ENCODE measurements at places on chromosomes 6 and 20.
A peak's percentile ranks its signal among the peaks of the same experiment; 100 is the strongest.

GRCh38 chr6:96016334-96017069 lies 728 bp downstream of the FUT9 start:
- DNase-seq: no peak

DNA sequence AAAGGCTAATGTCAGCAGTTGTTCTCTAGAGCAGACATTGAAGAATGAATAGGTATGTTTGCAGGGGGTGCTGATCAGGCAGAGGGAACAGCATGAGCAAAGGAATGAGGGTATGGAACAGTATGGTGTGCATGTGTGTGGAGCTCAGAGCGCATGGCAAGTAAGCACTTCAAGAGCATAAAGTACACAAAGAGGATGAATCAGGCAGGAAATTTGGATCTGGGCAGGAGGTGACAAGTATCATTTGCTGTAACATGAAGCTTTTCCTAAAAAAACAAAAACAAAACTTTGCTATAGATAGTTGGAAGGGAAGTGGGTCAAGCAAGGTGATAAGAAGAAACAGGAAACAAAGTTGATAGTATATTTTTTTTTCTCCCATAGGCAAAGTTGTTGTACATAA lies 746.8 kb downstream of the HDGFL1 start:
- no peak for DNase-seq

DNA sequence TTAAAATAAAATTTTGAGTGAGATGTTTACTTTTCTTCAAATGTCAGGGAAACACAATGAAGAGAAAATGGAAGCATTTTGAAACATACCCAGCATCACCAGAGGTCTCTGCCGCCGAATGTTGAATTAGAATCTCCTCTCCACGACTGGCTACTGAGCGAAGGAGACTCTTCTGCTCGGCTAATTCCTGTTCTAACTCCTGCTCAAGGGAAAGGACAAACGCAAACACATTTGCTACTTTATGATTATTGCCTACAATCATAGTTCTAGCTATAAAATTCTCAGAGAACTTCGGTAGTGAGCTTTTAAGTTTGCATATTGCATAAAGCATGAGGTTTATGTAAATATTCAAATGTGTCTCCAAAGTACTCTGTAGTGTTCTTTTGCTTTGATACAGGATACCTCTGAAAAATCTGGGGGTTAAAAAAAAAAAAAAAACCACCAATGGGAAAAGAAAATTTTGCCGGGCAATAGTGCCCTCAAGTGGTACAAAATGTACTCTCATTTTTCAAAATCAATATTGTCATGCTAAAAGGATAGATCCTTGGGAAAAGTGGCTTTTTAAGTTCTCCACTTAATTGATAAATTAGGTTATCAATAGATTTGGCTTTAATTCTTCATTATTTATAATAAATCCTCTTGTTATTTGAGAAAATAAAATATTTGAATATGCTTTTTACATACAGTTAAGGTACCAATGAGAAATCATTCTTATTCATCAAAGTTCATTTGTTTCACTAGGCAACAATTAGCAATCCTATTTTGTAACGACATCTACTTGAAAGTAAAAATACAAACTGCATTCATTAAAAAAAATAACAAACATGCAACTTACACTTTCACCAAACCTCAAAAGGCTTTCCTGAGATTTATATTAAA lies 369.0 kb downstream of the SYNE1 start:
- no peak for DNase-seq

GRCh38 chr6:27176523-27177484 lies 70.7 kb upstream of the PRSS16 start:
- DNase-seq: no peak

- DNase-seq: no peak
Observed at GRCh38 chr6:24788031-24788665, 10.6 kb downstream of the ARMH2 start.

DNA sequence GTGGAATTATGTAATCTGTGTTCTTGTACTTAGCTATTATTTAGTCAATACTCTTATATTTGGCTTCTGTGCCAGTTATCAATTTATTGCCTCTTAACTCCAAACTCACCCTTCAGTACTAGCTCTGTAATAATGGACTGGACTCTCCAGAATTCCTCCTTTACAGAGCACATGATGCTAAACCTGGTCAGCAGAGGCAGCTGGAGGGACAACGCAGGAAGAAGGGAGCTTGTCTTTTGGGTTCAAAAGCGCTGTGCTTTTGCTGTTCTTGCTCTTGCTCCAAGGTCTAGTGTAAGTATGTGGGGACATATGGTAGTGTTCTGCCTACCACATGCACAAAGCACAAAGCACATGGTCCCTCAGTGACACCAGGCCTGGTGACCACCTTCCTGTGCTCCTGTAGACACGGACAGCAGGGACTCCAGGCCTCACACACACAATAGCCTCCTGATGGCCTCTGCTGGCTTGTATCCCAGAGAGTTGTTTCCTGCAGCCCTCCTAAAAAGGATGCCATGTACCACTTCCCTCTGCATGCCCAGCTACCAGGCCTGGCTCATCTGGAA lies 46.1 kb downstream of the CHD6 start:
- DNase-seq: no peak

- no peak for DNase-seq
Observed at GRCh38 chr20:24108581-24108980, 120.0 kb upstream of the GGTLC1 start.

DNA sequence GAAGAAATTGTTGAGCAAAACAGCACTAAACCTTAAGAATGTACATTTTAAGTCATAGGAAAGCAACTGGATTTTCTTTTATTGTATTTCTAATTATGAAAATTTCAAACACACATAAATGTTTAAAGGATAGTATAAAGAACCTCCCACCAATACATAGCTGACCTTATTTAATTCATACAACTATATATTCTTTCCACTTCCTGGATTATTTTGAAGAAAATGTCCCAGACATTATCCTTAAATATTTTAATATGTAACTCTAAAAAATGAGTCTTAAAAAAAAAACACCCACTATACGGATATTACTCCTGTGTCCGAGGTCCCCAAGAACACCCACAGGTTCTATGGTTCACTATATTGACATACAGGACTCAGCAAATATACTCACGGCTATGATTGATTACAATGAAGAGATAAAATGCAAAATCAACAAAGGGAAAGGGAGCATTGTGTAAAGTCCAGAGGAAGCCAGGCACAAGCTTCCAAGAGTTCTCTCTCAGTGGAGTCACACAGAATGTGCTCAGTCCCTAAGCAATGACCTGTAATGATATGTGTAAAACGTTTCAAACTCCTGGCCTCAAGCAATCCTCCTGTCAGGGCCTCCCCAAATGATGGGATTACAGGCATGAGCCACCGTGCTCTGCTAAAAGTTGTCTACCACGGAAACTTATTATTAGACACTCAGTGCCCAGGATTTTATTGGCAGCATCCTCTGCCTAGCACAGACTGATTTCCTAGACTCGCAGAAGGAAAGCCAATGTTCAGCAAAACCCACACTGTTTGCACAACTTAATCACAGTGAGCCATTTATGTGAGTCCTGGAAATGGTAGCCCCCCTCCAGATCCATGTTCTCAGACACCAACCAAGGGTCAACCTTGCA lies 23.2 kb downstream of the GLYATL3 start:
- DNase-seq: no peak

DNA sequence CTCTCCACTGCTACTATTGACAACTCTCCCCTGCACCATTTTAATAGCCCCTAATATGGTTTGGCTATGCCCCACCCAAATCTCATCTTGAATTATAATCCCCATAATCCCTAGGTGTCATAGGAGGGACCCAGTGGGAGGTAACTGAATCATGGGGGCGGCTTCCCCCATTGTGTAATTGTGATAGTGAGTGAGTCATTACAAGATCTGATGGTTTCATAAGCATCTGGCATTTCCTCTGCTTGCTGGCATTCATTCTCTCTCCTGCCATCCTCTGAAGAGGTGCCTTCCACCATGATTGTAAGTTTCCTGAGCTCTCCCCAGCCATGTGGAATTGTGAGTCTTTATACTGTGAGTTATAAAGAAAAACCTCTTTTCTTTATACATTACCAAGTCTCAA lies 74.1 kb upstream of the TCF21 start:
- DNase-seq: no peak

GRCh38 chr20:7155282-7155681 lies 387.8 kb downstream of the BMP2 start:
- no peak for DNase-seq

DNA sequence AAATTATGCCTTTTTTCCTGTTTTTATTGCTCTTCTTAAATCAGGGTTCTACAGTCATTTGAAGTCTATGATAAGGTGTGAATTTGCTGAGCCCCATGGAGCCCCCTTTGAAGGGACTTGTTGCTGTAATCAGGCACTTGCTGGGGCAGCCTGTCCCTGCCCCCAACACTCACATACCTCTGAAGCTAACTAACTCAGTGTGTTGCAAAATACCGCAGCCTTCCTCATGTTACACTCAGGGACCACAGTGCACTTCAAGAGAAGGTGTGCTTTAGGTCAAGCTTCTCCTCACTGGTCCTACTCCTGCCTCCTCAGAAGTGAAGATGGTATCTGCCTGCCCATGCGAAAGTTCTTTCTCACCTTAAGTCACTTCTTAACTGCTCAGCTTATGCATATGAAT lies 66.1 kb upstream of the GLP1R start:
- no peak for DNase-seq

GRCh38 chr6:5335020-5335419 lies 73.7 kb downstream of the FARS2 start:
- DNase-seq: no peak

- DNase-seq: no peak
Observed at GRCh38 chr20:24742989-24743388, 206.1 kb upstream of the CST7 start.

GRCh38 chr6:44897316-44897715 lies 430.8 kb upstream of the RUNX2 start:
- DNase-seq: no peak

DNA sequence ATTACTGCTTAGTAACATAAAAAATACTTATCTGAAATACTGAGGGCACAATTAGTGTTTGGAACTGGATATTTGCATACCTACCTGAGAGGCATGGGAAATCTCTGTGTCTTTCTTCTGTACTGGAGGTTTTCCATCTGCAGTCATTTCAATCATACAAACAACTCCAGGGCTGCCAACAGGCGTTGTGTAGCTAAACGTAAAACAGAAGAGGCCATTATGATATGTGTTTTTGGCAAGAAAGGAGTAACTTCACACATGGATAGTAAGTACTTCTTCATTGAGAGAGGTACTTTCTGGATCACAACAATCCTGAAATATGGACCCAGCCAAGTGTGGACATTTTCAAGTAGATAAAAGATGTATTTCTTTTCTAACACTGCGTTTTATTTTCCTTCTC lies 363.4 kb downstream of the PHF3 start:
- no peak for DNase-seq

GRCh38 chr6:45816674-45817297 lies 198.9 kb downstream of the CLIC5 start:
- peak; percentile 77 for DNase-seq

GRCh38 chr6:22150368-22151035 lies 146.3 kb downstream of the PRL start:
- DNase-seq: no peak
